GM12878 (cell line): ENCODE measurements at places on chromosomes 7 and 10.

DNA sequence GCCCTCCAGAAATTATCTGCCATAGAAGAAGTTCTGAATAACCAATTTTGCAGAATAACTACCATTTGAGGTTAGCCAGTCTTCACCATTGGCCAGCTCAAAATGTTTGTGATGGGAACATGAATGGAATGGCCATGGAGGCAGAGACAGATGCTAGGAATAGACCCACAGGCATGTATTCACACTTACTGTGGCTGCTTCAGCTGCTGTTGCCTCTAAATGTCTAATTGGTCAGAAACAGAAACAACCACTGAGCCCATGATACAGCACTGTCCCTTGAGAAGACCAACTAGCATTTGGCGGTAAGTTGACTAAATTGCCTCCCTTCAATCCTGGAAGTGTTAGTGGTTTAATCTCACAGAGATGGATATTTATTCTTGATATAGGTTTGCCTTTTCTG is 38.6 kb upstream of the TAS2R16 start:
- no peak for DNase-seq
- H3K36me3 ChIP-seq: no peaks in the 10 kb centered on the region
- no peaks in the 10 kb centered on the region for H3K4me1 ChIP-seq
- H3K27me3 ChIP-seq: no peaks in the 10 kb centered on the region
- H3K4me3 ChIP-seq: no peak overlapping the region

- H3K27me3 ChIP-seq: no peaks in the 10 kb centered on the region
- H3K4me3 ChIP-seq: no peak overlapping the region
- H3K4me1 ChIP-seq: no peaks in the 10 kb centered on the region
- H3K36me3 ChIP-seq: no peaks in the 10 kb centered on the region
- no peak for DNase-seq
- no peak overlapping the region for H3K27ac ChIP-seq
These were observed 154.3 kb downstream of the POLR1F start for GRCh38 chr7:19554581-19554980.

GRCh38 chr7:2689951-2690705 is 2.1 kb downstream of the AMZ1 start:
- no peak for DNase-seq
- H3K27me3 ChIP-seq: peaks cover 3% of the 10 kb centered on the region
- H3K4me3 ChIP-seq: no peak overlapping the region
- peaks cover 27% of the 10 kb centered on the region for H3K4me1 ChIP-seq
- no peak overlapping the region for H3K27ac ChIP-seq

- no peak for DNase-seq
- no peaks in the 10 kb centered on the region; the same call in 1 of the 2 replicates for H3K27me3 ChIP-seq
- H3K27ac ChIP-seq: no peak overlapping the region
- no peaks in the 10 kb centered on the region for H3K36me3 ChIP-seq
These were observed 422.0 kb downstream of the PLXNA4 start for GRCh38 chr7:132154248-132154647.

GRCh38 chr10:14560274-14560673 is 214.4 kb downstream of the FAM107B start:
- peaks cover 9% of the 10 kb centered on the region for H3K36me3 ChIP-seq
- no peak for DNase-seq
- H3K27ac ChIP-seq: no peak overlapping the region
- no peaks in the 10 kb centered on the region for H3K27me3 ChIP-seq
- H3K4me1 ChIP-seq: peaks cover 43% of the 10 kb centered on the region

- H3K27me3 ChIP-seq: no peaks in the 10 kb centered on the region
- DNase-seq: no peak
- no peaks in the 10 kb centered on the region for H3K36me3 ChIP-seq
- no peak overlapping the region for H3K27ac ChIP-seq
- H3K4me1 ChIP-seq: no peaks in the 10 kb centered on the region
- H3K4me3 ChIP-seq: no peak overlapping the region
These were observed 604.9 kb downstream of the LRMDA start for GRCh38 chr10:76036111-76036940.
